ENCODE measurements at places on chromosomes 11 and 22.
A peak's percentile ranks its signal among the peaks of the same experiment; 100 is the strongest.

GRCh38 chr11:58832056-58832645 lies 12.4 kb downstream of the GLYATL2 start:
- DNase-seq, result no peak

DNA sequence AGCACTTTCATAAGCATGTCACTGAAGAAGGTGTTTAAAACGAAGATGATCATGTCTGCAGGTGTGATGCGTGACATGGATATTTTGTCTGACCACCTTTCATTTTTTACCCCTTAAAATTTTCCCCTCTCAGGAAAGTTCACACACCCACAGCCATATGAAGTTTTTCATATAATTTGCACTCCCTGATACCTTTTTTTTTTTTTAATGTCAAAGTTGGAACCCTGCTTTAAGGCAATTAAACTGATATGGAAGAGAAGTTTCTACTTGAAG lies 104.6 kb downstream of the ATXN10 start:
- no peak for DNase-seq

- no peak for DNase-seq
Observed at GRCh38 chr11:116112087-116112935, 608.1 kb upstream of the CADM1 start.

DNA sequence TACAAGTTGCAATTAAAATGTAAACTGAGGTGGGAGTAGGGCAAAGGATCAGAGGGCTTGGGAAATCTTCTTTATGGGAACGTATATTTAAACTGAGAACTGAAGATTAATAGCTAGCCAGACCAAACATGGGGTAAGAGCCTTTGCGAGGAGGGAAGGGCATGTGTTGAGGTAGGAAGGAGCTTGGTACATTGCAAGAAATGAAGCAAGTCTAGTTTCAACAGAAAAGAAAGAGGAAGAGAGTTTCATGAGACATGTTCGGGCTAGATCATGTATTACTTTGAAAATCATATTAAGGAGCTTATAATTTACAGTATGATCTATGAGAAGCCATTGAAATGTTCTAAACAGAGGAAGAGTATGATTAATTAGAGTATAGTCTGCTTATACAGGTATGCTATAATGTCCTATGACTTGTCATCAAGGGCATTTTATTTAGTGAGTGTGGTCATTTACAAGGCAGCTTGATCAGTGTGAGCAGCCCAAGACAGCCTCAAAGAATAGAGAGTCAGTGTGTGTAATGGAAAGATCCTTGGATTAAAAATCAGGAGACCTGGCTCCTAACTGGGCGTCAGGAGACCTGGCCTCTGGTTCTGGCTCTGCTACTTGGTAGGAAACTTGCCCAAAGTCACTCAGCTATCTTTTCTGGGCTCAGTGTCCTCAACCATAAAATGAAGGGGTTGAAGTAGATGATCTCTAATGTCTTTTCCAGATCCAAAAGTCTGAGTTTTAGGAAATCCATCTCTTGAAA lies 10.9 kb downstream of the GAS2 start:
- no peak for DNase-seq

DNA sequence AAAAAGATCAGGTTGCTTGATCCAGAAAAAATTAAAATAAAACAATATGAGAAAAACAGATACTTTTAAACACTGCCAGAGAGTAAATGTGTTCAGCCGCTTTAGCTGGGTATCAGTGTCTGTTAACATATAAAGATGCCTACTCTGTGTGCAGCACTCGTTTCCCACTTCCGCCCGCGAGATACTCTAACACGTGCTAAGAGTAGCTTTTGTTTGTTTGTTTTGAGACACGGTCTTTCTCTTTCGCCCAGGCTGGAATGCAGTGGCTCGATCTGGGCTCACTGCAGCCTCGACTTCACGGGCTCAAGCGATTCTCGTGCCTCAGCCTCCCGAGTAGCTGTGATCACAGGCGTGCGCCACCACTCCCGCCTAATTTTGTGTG lies 531 bp upstream of the MEN1 start:
- DNase-seq, result peak; percentile 46

DNA sequence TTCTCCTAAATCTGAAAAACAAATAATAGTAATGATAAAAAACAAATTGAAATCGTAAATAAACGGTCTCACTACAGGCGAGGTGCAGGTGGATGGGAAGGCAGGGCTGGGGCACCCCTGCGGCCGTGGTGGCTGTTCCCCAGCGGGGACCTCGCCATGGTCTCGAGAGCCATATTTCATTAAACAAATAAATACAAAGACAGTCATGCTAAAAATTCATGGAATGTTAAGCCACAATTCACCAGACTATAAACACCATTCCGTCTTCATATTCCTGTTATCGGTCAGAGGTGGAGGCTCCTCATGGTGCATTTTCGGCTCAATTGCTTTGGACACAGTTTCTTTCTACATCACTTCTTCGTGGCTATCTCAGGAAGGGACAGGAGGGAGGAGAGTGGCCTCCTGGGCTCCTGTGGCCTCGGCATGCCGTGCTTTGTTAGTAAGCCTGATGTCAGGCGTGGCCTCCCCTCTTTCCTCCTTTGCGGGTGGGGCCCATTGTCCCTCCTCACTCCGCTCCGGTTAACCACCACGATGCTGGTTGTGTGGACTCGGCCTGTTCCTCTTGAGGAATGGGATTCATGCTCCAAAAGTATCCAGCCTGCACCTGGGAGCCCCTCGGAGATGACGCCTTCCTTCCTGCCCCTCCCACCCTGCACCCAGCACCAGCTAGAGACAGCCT lies 16.1 kb upstream of the BRSK2 start:
- no peak for DNase-seq

DNA sequence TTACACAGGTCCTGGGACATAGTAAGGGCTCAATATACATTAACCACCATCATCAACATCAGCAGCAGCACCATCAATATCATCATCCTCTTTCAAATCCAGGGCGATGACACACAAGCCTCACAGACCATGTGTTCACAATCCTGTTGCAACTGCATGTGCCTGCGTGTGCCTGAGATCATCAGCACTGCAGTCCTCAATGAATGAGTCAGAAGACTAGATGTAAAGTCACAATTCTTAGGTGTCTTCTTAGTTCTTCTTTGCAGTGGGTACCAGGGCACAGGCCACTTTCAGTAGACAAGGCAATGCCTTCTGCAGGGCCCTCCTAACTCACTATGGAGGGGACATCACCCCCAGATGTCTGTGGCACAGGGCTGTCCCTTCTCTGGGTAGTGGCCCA lies 111.1 kb downstream of the MYO18B start:
- DNase-seq, result no peak
